ENCODE measurements at places on chromosomes 4 and X.

GRCh38 chr4:6869944-6870343 is 39.7 kb upstream of the TBC1D14 start:
- no peak for DNase-seq

GRCh38 chr4:183596067-183596757 is 62.8 kb downstream of the RWDD4 start:
- DNase-seq = no peak

- no peak for DNase-seq
Measured at GRCh38 chr4:90857081-90857820, 730.1 kb downstream of the CCSER1 start.

- DNase-seq = no peak
Measured at GRCh38 chr4:109649872-109650271, 53.4 kb downstream of the CASP6 start.

DNA sequence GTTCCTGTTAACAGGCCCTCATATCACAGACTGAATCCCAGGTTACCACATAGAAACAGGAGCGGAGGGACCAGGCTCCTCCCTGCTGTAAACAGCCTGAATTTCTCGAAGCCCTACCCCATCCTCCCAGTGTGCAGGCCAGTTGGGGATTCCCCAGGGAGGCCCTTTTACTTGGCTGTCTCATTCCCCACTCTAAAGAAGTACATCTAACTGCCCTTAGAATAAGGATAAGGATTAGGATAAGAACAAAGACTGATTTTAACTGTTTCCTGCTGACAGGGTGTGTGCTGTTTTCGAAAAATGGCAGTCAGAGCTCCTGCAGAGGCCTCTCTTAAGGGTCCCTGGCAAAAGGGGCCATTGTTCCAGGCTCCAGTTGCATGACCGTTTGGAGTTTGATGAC is 133.7 kb downstream of the PAPSS1 start:
- DNase-seq = no peak
